NCI-H2081 (cell line): ENCODE measurements at places on chromosomes 3 and 15.
A peak's percentile ranks its signal among the peaks of the same experiment; 100 is the strongest.

- DNase-seq: no peak
These were observed 71.9 kb downstream of the DCUN1D1 start for GRCh38 chr3:182908471-182908870.

DNA sequence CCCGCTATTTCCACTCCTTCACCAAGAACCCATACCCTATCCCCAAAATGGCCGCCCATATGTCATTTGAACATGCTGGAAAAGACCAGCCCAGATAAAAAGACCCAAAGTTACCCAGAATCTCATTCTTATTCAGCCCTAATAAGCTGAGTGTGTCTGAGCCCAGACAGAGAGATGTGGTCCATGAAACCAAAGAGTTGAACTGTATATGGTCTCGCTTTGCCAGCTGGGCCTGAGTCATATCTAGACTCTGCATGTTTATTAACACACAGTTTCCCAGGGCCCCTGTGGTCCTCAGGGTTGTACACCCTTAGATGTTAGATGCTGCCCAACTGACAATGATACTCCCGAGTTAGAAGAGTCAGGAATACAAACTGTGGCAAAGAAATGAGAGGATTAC, 201.9 kb upstream of the STRIT1 start:
- DNase-seq: no peak

GRCh38 chr3:119542168-119542767, 17.1 kb downstream of the CD80 start:
- no peak for DNase-seq

GRCh38 chr3:190265126-190265525, 57.1 kb downstream of the CLDN1 start:
- DNase-seq: no peak

GRCh38 chr3:133753779-133754164, 7.6 kb downstream of the TF start:
- no peak for DNase-seq

DNA sequence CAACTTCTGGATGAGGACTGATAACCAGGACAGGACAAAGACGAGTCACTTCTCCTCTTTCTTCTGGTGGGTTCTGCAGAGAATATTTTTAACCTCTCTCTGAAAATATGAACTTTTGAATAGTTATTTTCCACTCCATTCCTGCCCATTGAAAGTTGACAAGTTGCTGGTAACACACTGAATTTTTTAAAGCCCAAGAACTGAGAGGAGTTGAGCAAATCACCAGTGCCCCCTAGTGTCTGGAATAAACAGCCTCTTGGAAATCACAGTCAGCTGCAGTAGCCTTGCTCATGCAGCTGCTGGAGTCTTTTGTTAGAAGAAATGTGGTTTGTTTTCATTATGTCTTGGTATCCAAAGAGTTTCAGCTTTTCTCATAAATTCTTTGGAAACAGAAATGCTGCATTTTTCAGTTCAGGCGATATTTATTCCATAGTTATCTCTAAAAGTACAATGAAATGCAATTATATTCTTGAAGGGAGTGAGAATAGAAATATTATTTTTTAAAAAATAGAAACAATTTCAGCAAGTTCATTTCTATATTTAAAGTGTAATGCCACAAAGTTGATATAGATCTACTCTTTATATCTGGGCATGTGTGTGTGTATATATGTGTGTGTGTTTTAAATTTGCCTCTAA, 741.0 kb upstream of the CBLB start:
- peak; percentile 80 for DNase-seq

DNA sequence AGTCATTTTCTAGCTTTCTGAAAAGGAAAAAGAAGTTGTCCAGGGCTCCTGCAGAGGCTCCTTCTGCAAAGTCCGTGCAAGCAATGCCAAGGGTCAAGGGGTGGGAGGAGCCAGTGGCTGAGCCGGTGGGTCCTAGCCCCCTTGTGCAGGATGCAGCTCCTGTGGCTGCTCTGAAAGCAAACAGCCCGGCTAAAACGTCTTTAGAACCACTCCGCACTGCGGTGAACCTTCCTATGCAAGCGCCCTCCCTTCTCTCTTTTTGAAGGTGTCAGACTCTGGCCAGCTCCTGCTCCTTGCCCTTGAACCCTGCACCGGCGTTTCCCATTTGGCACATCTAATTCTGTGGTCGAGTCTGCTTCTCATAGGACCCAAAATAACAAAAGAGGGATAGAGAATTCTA, 183.1 kb downstream of the UACA start:
- DNase-seq: no peak

DNA sequence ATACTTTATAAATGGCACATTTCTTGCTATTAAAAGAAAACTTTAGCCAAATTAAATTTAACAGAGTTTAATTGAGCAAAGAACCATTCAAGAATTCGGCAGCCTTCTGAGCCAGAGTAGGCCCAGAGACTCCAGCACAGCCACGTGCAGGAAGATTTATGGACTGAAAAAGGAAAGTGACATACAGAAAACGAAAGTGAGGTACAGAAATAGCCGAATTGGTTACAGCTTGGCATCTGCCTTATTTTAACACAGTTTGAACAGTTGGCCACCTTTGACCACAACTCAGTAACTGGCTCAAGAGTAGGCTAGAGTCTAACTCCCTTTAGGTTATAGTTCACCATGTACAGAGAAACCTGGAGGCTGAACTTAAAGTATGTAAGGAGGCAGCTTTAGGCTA, 17.6 kb downstream of the CFAP44 start:
- no peak for DNase-seq

- DNase-seq: no peak
These were observed 63.8 kb upstream of the ANKRD34C start for GRCh38 chr15:79218588-79219200.

DNA sequence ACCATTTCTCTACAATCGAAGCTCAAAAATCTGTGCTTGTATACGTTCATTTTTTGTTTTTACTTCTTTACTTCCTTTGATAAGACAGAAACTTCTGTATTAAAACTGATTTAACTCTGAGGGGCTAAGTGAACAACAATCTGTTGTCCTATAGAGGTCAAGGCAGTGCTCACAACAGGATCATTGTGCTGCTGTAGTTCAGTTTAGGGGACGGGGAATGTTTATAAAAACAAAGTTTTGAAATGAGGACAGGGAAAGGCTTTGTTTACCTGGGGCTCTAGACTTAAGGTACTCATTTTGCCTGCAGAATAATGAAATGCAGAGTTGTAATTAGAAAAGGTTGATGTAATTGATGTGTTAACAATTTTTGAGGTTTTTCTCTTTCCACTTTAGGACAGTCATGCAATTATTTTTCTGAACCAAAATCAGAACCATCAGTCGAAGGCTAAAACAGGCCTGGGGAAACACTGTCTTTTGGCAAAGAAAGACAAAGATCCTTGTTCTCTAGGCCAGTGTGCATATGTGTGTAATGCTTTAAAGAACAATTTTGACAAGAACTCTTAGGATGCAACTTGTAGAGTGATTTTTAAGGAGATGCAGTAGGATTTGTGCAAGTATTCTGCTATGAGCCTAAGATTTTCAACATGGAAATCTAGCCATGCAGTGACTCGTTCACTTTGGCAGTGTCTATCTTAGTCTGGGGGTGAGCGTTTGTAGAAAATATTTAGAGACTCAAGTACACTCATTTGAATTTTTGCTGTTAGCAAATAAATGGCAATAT, 165.2 kb downstream of the PGPEP1L start:
- DNase-seq: no peak

DNA sequence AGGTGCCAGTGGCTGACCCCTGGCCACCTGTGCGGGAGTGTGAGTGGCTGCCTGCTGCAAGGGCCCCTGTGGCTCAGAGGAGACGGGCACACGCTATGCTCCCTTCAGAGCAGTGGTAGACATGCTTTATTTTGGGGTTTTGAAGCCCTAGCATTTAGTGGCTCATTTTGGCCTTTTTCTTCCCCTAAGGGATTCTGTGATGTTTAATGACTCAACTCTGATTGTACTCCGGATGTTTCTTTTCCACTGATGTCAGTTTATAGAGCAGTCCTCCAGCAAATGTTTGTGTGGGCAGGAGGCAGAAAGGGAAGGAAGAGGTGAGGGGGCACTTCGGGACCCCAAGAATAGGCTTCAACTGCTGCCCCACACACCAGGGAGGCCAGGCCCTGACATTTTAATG, 288.9 kb upstream of the C2CD4B start:
- no peak for DNase-seq

DNA sequence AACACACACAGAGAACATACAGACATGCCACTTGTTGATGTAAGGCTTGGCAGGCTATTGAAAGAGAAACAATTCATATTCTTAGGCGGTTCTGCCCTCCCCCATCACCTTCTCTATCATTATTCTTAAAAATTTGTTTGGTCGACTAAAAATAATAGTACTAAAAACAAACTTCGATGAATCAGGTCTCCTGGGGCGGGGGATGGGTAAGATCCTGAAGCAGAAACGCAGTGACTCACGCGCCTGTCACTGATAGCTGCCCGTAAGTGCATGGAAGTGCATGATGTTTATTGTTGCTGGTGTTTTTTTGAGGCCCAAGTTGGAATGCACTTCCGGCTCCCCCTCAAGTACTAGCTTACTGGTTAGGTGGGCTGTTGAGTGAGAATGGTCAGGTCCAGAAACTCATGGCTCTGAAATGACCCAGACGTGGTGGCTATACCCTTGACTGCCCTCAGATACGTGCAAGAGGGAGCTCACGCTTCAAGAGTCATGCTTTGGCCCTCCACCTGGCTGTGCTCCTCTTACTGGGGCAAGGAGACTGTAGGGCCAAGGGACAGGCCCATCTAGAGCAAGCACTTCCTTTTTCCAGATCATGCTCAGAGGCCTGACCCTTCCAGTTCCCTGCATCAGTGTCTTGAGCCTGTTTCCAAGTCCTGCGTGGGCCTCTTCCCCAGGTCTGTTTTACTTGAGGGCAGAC, 10.9 kb downstream of the SMAD3 start:
- DNase-seq: no peak

GRCh38 chr3:186305286-186305685, 56.7 kb downstream of the DGKG start:
- DNase-seq: no peak

DNA sequence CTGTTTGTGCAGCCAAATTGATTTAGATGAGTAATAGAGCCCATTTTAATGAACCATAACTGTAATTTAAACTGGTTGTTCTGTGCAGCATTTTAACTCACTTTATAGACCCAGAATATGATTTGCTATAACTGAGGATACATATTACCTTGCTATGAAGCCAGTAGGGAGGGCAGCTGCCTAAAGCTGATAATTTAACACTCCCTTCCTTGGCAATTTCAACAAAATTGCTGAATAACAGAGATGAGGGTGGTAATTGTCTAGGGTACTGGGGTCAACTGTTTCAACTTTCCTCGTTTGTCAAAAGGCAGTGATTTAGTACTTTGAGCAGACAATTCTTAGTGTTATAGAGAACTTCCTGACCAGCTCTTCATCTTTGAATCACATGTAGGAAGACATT, 304.9 kb upstream of the POU1F1 start:
- DNase-seq: no peak

GRCh38 chr3:46701181-46701939, at the start of gene TMIE:
Gene TMIE, plus strand, starts transcription at chr3:46701392. Its CDS starts 96 bp downstream, at chr3:46701488.
- no peak for DNase-seq

GRCh38 chr3:171833789-171834460, 9.2 kb upstream of the TMEM212 start:
- DNase-seq: no peak

DNA sequence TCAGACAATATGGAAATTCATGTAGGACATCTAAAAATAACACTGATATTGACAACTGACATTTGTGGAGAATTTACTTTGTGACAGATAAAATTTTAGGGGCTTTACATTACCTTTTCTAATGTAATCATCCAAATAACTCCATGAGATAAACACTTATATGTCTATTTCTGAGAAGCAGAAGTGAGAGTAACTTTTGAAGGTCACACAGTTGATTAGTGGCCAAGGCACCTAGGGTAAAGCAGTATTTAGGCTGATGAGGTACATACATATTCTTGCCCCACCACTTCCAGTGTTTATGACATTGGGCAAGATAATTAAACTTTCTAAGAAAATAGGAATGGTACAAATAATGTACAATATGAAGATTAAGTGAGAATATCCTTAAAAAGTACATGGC, 248.4 kb downstream of the CPNE4 start:
- DNase-seq: no peak
